ENCODE measurements at places on chromosomes 3 and 15.

DNA sequence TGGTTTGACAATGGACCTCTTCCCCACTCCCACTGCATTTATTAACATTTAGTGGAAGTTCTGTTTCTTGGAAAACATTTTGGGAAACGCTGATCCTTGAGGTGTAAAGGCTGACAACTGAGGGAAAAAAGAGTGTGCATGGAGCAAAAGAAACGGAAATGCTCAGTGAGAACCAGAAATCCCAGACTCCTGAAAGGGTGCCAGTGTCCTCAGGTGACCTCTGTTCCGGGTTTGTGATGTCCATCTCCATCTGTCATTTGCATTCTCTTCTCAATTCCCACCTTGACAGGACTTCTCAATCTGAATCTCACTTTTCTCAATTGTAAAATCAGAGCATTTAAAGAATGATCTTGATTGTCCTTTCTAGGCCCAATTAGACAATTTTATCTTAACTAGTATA lies 71.1 kb upstream of the FAM3D start:
- DNase-seq, result no peak

GRCh38 chr3:193980905-193981304 lies 155.0 kb upstream of the HES1 start:
- no peak for DNase-seq

DNA sequence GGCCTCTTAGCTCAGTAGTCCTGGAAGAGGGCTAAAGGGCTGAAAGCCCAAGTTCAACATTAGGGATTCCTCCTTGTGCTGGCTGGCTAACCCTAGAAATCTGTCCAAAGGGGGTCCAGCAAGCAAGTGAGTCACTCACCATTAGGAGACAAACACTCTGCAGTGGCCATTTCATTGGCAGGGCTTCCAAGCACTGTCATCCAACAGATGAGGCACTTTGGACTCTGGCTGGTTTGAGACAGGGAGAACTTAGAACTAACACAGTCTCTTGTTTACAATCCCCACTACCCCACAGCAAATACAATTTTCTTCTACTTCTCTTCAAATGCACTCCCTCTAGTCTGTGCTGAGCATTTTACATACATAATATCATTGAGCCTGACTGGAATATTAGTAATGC lies 10.1 kb upstream of the WNT5A start:
- no peak for DNase-seq

DNA sequence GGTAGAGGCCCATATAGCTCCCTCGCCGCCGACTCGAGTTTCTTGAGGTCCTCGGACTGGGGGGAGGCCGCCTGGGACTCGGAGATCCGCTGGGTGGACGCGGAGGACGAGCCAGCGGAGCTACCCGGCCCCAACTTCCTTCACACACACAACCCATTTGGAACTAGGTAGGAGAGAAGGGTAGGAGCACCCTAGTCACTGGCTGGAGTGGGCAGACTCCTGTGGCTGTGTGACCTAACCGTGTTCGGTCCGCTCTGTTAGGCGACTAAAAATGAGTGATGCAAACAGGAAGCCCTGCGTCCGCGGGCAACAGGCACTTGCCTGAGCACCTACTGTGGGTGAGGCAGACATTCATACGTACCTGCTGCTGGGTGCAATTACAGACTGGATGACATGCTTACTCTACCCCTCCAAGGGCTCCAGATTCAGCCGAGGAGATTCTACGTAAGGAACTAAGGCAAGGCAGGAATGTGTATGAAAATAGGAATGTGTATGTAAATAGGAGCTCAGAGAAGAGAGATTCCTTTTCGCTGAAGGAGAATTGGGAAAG lies 4.6 kb upstream of the SIN3A start:
- peak; percentile 49 for DNase-seq

DNA sequence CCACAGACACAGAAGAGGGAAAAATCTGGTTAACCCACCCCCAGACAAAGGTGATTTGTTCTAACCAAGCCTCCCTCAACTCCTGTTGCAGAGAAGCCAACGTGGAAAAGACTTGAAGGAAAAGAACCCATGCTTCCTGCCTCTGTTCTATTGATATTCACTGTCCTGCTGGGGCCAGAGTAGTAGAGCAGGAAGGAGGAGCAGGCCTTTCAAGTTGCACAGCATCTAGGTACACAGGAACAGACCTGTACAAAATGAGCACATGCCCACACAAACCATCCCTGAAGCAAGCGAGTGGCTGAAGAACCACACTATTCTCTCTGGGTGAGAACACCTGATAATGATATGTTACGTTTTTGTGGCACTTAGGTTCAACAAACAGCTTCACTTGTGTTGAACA lies 29.9 kb downstream of the RASGRP1 start:
- DNase-seq, result no peak

GRCh38 chr3:83354205-83354604 lies 1592.8 kb upstream of the GBE1 start:
- DNase-seq, result no peak

DNA sequence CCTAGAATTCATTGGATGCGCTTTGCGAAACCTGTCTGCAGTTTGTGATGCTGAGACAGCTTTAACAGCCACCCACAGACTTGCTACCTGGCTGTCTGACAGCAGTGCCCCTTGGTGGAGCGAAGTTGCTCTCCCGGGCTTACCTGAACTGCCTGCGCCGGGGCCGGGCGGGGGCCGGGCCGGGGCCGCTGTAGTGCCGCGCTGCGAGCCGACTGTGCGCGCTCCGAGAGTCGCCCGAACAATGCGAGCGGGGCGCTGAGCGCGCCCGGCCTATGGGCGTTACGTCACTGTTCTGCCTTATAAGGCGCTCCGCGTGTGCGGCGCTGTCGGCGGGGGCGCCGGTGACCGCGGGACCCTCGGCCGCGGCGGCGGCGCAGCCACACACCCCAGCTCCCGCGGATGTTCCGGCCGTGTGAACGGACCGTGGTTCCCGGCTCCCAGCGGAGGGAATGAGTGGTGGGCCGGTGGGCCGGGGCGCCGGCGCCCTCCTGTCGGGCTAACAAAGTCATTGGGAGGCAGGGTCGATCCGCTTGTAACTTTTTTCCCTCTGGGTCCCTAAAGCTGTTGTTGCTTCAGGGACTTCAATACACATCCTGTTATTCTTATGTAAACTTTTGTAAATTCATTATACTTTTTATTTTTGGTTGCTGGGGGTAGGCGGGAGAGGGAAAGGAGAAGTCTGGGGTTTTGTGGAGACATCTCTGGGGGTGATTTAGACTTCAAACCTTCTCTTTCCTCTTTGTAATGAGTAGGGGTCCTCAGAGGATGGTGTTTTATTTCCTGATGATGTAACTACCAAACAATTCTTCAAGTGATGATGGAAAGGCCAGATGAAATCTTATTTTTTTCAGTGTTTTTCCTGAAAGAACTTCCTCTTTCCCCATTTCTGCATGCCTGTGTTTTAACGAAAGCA lies 58.5 kb downstream of the CMSS1 start:
- DNase-seq, result no peak

GRCh38 chr3:197516517-197516889 lies 39.3 kb downstream of the BDH1 start:
- DNase-seq, result no peak

- no peak for DNase-seq
Observed at GRCh38 chr15:38547255-38547997, 17.2 kb downstream of the RASGRP1 start.

DNA sequence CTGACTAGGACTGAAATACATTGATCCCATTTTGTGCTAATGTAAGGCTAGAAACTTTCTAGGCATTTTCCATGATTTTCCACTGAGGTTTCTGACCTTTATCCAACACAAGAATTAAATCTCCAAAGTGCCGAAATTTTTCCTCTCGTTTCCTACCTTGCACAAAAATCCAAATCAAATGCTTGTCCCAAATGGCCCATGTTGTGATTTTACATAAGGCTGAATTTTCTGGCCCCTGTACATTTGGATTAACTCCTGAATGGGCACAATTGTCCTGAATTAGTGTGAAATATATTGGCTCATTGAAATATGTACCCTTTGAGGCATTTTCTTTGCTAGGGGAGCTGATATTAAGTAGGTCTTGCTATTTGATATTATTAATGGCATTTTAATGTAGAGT lies 105.6 kb upstream of the CBLB start:
- DNase-seq, result no peak

GRCh38 chr3:121473001-121473400 lies 72.8 kb downstream of the POLQ start:
- DNase-seq, result no peak

Measured in NCI-H345 (cell line).